A549 treated with RU486 at 1 μM for 4 hours (cell line): ENCODE measurements at places on chromosomes 3 and 15. TPM values are rescaled to one million over a fixed set of nuclear protein-coding genes. Genes with fewer than 3 reads are reported as not detected.

The TNFSF10 gene
- 0.21 to 0.34 TPM (median 0.21 TPM) in 3 of 5 replicates, not detected in the others for total RNA-seq

The CACNA2D3 gene
- total RNA-seq: 0.03 to 0.05 TPM in 2 of 5 replicates, not detected in the others

The COMMD2 gene
- 27.9 to 40.5 TPM (median 36.4 TPM) in 5 replicates for total RNA-seq

The DYNLT2B gene
- 20.3 to 29.0 TPM (median 23.7 TPM) in 5 replicates for total RNA-seq

The EIF4E3 gene
- total RNA-seq: 1.6 to 3.8 TPM (median 3.7 TPM) in 5 replicates

The NFKBIZ gene
- total RNA-seq: 3.9 to 7.8 TPM (median 5.9 TPM) in 5 replicates

The CCDC39 gene
- total RNA-seq: not detected in 5 replicates

The CCRL2 gene
- total RNA-seq: 0.12 to 0.43 TPM (median 0.23 TPM) in 4 of 5 replicates, not detected in the other

The ATXN7 gene
- 4.0 to 5.5 TPM (median 4.3 TPM) in 5 replicates for total RNA-seq

The TTLL13 gene
- 0.27 to 0.61 TPM (median 0.39 TPM) in 4 of 5 replicates, not detected in the other for total RNA-seq

The MAP2K1 gene
- 68.0 to 107 TPM (median 95.1 TPM) in 5 replicates for total RNA-seq
